Stimulated activated CD8-positive, alpha-beta memory T cell treated with anti-CD3 and anti-CD28 coated beads, Interleukin-12 subunit alpha, Interleukin-12 subunit beta, amount 100 ng/mL, for 1 hour (primary cell): ENCODE measurements at places on chromosomes 3 and 15.

GRCh38 chr3:127052121-127052561, 69.2 kb downstream of the PLXNA1 start:
- no peak for DNase-seq

GRCh38 chr15:31298707-31299172, 27.9 kb upstream of the KLF13 start:
- no peak for DNase-seq

- DNase-seq: no peak
These were observed 53.1 kb upstream of the ULK4 start for GRCh38 chr3:42014921-42015533.

DNA sequence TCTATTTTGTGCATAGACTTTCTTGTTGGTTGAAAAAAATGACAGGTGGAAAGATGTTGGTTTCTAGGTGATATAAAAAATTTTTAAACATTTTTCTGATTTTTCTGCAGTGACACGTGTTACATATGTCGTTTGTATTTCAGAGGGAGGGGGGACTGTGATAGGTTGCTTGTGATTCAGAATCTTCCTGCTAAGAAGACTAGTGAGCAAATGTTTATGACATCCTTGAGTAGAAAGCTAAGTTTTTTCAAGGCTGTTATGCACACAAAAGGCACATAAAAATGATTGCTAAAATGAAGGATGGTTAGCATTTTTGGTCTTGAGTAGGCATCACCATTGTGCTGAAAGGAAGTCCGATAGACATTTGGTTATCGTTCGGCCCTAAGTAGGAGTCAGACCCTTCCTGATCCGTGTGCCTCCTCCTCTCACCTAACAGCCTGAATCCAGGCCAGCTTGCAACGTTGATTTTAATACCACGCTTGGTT, 1.5 kb downstream of the ZNF639 start:
- DNase-seq: no peak

GRCh38 chr3:164897342-164897741, 181.0 kb downstream of the SI start:
- no peak for DNase-seq

GRCh38 chr3:65540666-65541065, 498.1 kb downstream of the MAGI1 start:
- DNase-seq: no peak

DNA sequence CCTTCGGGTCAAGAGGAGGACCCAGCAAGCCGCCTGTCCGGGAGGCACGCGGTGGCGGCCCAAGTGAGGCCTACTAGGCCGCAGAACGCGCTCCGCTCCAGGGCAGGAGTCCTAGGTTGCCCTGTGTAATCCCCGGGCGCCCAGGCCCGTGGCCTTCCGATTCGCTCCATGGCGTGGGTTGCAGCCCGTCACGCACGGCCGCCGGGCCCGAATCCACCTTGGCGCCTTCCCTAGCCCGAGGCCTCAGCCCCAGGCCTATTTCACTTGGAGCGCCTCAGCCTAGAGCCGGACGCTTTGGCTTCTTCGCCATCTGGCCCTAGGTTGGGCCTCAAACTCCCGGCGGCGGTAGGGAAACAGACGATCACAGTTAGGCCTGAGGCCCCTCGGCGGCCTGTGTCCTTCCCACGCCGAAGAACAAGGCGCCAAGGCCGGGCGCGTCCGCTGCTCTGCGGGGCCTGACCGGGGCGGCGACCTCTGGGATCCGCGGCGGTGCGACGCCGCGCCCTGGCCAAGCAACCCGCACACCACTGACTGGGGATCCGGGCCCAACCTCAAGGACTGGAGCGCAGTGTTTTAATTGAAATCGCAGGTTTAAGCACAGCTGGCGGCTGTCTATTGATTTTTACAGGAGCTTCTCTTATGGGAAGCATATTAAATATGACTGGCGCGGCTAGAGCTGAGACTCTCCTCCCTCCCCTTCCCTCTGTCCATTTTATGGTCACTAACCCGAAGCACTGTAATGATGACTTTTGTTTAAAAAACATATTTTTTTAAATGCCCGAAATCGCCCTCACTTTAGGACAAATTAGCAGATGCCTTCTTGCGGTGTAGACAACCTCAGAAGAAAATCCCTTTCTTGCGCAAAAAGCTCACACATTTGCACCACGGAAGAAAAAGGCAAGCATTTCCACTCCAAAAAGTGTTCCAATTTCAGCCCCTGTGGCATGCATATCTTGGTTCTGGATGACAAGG, 3.8 kb upstream of the FEZF2 start:
- DNase-seq: no peak

- no peak for DNase-seq
These were observed 15.3 kb downstream of the PXYLP1 start for GRCh38 chr3:141246958-141247301.

- DNase-seq: no peak
These were observed 87.0 kb downstream of the CFAP44 start for GRCh38 chr3:113354307-113354706.
